Kidney epithelial cell (primary cell): ENCODE measurements at places on chromosomes 12 and 14.

DNA sequence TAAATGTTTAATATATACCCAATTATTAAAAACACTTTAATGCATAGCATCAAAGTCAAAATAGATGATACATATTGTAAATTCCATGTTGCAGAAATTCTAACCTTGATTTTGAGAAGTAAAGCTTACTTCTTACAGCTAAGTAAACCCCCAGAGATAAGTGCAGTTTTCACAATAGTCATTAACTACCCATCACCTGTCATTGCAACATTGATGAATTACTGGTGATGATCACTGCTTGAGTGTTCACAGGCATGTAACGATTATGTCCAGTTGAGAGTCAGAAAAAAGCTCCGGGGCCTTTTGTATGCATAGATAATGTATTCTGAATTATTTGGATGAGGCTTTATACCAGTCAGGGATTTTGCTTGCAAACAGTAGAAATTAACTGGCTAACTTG lies 67.7 kb downstream of the ZNF664 start:
- DNase-seq: no peak

DNA sequence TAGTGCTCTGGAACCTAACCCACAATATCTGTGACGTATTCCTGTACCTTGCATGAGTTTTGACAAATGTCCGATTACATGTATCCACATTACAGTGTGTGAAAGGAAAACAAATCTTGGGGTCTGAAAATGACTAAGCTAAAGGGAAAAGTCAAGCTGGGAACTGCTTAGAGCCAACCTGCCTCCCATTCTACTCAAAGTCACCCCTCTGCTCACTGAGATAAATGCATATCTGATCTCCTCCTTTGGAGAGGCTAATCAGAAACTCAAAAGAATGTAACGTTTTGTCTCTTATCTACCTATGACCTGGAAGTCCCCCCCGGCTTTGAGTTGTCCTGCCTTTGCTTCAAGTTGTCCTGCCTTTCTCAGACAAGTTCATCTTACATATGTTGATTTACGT lies 34.0 kb upstream of the KIF21A start:
- no peak for DNase-seq

- no peak for DNase-seq
Measured at GRCh38 chr12:70831543-70831942, 89.0 kb downstream of the PTPRR start.

GRCh38 chr14:97107760-97108159 lies 310.6 kb downstream of the VRK1 start:
- DNase-seq: no peak

DNA sequence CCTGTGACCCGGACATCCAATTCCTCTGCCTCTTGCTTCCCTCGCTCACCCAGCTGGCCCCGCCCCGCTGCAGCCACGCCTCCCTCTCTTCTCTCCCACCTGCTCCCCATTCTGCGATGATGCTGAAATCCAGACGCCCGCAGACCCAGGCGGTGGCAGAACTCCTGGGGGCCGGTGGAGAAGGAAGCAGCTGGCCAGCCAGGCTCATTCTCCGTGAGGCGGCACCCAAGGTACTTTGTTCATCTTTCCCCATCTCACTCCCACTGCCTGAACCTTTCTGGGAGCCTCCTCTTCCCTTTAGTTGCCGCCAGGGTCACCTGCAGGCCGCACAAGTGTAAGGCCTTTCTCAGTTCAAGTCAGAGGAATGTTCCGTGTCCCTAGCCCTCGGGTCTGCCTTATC lies 35.7 kb downstream of the FOXN4 start:
- DNase-seq: no peak

- no peak for DNase-seq
Measured at GRCh38 chr14:41298328-41298690, 308.4 kb upstream of the LRFN5 start.

GRCh38 chr14:102824832-102825231 lies 47.6 kb downstream of the TRAF3 start:
- DNase-seq: peak; percentile 45

DNA sequence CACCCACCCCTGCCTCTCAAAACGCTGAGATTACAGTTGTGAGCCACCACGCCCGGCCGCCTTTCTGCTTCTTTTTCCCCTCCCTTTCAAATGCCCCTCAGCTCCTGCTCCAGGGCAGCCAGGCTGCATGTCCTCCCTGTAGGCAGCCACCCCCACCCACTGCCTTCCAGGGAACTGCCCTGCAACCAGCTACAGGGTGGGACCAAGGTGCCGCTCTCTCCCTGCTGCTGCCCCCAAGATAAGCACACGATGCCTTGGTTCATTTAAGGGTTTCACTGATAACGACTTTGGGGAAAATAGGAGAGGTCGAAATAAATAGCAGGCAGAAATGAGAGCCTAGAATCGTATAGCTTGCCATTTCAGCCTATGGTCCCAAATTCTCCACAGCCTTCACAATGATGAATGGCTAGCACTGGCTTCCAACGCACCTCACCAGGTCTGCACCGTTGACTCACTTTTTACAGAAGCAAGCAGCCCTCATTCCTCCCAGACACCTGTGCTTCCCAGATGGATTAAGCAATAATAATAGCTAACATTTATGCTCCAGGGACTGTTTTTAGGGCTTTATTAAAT lies 40.7 kb downstream of the ATG14 start:
- no peak for DNase-seq

DNA sequence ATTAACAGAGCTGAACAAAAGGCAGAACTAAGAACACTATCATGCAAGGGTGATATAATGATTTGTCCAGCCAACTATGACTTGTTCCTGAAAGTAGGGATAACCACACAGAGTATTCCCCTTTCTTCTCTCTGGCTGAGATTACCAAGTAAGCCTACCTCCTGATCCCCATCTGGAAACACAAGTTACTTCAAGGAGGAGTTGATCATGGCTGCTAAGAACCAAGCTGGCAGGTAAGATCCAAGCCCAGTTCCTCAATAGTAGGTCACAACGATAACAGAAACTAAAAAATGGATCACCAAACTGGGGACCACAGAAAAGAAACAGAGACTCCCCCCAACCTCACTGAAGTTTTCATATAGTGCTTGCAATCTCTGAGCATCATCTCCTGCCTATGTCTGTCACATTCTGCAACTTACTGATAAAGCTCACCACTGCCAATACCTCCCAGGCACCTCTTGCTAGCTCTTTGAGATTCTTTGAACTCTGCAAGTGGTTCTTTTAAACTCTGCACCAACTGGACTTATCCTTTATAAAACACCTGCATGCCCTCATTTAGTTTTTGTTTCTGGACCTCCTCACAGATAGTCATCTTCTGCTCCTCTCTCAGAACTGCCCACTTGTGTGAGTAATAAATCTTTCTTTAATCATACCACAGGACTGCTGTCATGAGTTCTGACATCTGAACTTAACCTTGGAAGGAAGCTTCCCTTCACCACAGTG lies 76.6 kb downstream of the LRP6 start:
- DNase-seq: no peak

DNA sequence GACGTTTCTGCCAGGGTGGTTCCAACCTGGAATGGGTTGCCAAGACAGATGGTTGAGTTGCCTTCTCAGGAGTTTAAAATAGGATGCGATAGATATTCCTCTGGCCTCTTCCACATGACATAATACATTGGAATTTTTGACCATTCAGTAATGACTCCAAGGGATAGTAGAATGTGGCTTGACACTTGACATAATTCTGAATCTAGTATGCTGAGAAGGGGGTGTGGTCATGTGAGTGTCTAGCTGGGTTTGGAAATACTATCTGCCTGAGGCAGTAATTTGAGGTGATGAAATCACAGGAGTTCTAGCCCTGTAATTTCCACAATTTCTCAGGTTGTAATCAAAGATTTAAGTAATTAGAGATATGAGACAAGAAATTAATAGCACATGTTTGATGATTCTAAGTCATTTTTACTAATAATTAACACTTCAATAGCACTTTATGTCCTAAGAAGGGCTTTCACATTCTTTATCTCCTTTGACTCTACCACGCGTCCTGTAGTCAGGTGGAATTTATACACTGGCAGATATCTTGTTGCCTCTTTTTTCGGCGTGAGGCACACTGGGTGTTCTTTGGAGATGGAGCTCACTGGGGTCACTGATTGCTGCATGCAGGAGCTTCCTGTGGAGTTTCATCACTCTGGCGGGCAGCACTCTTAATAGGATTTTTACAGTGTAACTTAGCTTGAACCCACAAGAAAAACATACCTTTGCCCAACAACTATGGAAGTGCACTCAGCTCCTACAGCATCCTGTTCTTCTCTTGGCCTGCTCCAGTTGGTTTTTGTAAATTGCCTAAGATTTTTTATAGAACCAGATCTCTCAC lies 3.2 kb upstream of the AMIGO2 start:
- DNase-seq: peak; percentile 90

- DNase-seq: no peak
Measured at GRCh38 chr12:106696071-106696470, 78.4 kb upstream of the RIC8B start.

DNA sequence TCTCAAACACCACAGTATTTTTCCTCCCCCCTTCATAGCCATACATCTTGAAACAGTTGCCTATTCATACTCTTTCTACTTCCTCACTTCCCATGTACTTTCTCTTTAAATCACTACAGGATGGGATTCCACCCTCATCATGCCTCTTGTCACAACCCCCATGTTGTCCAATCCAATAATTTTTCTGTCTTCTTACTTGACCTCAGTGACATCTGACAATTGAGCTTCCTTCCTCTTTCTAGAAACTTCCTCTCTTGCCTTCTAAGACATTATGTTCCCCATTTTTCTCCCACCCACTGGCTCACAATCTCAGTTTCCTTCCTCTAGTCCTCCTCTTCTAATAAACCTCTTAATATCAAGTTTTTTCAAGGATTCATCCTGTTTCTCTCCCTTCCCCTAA lies 5.3 kb downstream of the C2CD5 start:
- DNase-seq: no peak
